ENCODE measurements at places on chromosomes 16 and 17.

DNA sequence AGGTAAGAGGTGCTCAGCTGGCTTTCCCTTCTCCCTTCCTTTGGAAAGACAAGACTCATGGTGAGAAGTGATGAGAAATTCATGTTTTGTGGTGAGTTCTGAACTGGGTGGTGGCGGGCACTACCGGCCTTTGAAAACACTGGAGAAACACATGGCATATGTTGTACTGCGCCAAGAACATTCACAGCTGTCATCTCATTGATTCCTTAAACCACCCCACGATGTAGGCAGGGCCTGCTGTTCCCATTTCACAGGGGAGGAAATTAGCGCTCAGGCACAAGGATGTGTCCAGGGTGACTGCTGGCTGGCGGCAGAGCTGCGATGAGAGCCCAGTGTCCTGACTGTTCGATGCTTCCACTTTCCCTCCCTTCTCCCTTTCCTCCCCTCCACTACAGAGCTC lies 1.6 kb upstream of the DOC2B start:
- no peak for DNase-seq

DNA sequence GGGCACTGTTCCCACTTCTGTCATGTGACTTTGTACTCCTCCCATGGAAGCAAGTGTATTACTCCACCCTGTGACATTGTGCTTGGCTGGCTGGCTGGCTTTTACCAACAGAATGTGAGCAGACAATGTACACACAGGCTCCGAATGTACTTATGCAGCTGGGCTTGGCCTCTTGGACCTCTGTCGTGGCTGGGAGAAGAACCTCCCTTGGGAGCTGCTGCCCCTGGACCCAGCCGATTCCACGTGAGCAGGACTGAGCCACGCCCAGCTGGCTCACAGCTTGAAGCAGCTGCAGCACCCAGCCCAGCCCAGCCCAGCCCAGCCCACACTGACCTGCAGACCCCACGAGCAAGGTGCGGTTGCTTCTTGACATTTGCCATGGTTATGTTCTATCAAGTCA lies 177.5 kb downstream of the RBFOX3 start:
- no peak for DNase-seq

DNA sequence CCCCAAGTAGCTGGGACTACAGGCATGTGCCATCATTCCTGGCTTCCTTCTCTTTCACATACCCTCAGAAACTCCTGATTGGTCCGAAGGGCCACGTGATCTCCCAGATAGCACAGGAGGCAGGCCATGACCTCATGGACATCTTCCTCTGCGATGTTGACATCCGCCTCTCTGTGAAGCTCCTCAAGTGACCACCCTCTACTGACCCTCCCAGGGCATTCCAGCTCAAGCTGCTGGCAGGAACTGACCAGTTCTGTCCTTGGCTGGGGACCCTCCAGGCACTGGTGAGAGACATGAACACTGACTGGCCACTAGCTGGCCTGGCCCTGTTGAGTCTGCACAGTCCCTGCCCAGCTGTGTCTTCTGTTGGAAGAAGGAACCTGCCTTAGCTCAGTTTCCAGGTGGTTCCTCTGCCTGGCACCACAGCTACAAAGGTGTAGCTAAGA lies 5.6 kb downstream of the ERAL1 start:
- DNase-seq, result no peak

DNA sequence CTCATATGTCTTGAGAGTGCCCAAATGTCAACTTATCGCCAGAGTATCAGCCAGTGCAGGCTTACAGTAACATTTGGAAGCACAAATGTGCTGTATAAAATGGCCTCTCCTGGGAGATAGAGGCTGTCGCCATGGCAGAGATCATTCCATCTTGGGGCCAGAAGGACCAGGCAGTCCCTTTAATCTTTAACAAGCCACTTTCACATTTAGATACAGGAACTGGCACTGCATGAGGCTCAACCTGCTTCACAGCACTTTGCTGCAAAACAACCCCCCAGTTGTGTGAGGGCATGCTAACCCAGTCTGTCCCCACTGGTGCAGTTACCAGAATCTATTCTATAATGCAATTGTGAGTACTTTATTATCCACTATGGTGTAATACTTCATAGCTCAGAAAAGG lies 4.7 kb upstream of the RFFL start:
- no peak for DNase-seq

DNA sequence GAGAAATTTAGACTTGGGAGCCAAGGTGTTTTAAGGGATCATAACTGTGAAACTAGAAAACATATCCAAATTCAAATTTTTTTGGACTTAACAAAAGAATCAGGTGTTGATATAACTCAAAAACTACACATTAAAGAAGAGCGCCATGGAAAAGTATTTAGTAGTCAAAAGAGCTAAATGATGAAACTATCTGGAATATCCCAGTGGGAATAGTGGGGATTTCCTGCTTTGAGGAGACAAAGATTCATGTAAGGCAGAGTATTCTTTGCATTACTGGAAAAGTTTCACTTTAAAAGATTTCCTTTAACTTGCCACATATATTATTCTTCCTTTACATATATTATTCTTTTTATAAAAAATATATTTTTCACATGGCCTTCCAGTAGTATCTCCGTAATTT lies 40.3 kb upstream of the VPS4A start:
- DNase-seq, result no peak

DNA sequence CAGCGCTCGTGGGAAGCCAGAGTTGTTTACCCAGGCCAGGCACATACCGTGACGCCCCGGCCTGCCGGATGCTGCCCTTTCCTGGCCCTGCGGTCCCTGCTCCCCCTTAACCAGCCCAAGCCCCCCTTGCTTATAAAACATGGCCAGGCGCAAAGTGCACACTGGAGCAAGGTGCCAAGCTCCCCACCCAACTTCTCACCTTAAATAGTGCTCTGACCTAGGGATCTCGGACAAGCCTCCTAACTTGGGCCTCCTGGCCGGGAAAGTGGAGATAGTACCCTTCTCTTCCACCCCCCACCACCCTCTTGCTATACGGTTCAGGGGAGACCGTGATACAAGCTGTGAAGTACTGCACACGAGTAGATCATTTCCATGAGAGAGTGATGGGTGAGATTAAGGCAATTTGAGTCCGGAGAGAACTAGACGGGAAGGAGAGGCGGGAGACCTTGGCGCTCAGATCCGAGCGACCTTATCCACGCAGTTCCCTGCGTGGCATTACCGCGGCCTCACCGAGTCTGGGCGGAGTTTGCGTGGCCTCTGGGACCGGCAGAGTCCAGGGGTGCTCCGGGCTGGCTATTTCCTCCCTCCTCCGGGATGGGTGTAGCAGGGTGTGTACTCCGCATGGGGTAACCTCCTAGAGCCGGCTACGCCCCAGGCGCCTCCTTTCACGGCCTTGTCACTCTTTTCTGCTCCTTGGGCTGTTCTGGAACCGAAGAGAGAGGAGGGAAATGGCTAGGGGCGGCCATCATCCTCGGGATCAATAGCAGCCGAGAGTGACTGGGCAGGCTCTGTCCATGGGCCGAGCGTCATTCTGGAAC lies 4.4 kb upstream of the LHX1 start:
- DNase-seq, result no peak

GRCh38 chr16:23282568-23282967 lies 19.5 kb upstream of the SCNN1B start:
- DNase-seq, result no peak

GRCh38 chr17:50573866-50574611 lies 13.5 kb downstream of the CACNA1G start:
- no peak for DNase-seq

GRCh38 chr16:68499006-68499405 lies 40.1 kb upstream of the ZFP90 start:
- DNase-seq, result no peak

DNA sequence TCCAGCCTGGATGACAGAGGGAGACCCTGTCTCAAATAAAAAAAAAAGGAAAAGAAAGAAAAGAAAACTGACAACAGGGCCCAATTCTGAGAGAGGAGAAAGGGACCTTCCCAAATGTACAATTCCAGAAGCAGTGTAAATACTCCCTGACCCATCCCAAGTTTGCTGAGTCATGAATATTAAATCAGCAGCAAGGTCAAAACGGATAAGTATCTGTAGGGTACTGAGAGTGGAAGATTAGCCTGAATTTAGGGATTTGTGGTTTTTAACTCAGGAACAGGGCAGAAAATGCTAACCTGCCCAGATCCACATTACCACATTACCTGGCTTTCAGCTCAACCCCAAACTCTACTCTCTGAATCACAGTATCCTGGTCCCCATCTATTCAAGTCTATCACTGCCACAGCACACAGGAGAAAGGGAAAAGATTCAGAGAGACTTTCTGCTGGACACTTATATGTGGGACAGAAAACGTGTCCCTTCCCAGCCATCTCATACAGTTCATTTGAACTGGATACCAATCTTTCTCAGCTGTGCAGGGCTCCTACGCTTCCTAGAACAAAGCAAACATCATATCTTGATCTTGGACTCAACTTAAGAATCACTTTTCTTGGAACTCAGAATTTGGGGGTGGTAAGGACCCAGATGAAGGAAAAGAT lies 2.9 kb downstream of the FXR2 start:
- no peak for DNase-seq

- DNase-seq, result peak; percentile 47
These were observed at the start of gene C17orf113 for GRCh38 chr17:42050393-42051012. Gene C17orf113, minus strand, starts transcription at chr17:42050601. Its CDS starts 7,225 bp downstream, at chr17:42043376.

- no peak for DNase-seq
These were observed 191.0 kb upstream of the RPL38 start for GRCh38 chr17:74012465-74012864.

DNA sequence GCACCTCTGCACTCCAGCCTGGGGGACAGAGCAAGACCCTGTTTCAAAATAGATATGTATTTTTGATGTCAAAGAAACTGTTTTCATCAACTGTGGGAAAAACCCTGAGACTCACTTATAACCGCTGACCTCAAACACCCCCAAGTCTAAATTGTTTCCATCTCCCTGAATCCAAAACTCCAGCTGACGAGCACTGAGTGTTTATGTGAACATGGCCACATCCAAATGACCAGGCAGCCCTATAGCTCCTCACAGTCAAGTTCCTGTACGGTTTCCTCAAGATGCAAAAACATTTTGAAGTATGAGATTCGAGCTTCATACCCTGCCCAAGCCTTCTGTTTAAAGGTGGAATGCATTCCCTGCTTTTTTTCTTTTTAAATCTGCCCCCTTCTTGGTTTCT lies 45.3 kb upstream of the ZCCHC14 start:
- DNase-seq, result no peak

DNA sequence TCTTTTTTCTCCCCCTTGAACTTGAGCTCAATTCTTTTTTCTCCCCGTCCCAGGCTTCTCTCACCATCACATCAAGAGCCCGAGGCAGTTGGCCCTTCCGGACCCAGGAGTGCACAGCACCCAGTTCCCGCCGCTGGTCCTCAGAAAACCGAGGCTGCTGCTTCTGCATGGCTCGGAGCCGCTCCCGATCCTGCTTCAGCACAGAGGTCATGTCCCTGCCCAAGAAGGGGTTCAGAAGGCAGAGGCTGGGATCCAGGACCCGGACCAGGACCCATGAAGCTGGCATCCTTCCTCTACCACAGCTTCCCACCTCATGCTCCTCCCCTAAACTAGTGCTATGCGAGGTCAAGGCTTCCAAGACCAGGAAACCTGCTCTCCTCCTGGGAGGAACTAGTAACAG lies 10.5 kb downstream of the PER1 start:
- no peak for DNase-seq

GRCh38 chr16:54060599-54061421 lies 225.8 kb downstream of the IRX3 start:
- DNase-seq, result no peak

- DNase-seq, result no peak
These were observed 34.4 kb downstream of the WWP2 start for GRCh38 chr16:69796285-69797118.

GRCh38 chr16:35797811-35798210 lies 2338.4 kb downstream of the TP53TG3F start:
- no peak for DNase-seq

DNA sequence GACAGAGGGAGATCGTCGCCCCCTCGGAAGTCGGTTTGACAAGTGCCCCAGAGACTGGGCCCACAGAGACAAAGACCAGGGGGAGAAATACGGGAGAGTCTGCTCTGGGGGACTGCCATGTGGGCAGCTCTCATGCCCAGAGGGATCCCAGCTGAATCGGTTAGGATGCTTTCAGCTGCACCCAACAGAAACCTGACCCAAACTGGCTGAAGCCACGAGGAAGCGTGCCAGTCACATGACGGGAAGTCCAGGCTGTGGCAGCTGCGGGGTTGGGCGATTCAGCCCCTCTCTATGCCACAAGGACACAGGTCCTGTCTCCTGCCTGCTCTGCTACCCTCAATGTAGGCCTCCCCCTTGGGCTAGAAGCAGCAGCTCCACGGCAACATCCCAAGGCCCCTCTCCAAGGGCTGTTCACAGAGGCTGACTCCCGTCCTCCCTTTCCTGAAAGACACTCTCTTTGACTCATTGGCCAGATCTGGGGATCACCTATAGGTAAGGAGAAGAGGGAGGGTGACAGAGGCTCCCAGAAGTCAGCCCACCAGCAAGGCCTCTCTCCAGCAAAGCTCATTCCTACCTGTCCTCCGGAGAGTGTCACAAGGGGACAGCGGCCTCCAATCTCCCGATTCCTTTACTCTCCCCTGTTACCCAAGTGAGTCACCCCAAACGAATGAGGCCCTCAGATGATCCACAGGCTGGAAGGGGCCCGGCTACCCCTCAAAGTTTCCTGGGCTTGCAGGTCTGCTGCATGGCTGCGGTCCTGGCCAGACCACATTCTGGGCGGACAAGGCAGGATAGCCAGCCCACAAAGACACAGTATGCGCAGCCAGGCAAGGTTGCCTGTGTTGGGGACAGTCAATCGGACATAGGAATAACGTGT lies 75.8 kb downstream of the RBFOX3 start:
- DNase-seq, result no peak

DNA sequence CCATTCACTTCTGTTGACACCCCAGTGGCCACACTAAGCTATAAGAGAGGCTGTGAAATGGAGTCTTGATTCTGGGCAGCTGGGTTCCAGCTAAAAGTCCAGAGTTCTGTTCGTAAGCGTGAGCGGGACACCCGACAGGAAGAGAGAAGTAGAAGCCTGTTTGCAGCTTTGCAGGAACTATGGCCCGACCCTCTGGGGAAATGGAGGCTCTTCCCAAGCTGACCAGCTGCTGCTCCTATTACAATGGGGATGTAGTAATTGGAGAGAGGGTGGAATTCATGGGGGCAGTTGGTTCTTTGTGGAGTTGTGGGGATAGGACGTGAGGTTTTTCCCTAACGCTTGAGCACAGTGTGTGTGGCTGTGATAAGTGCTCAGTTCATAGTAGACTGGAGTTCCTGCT lies 28.4 kb downstream of the UBALD1 start:
- no peak for DNase-seq

- no peak for DNase-seq
These were observed 138.1 kb downstream of the PARN start for GRCh38 chr16:14491861-14492529.

DNA sequence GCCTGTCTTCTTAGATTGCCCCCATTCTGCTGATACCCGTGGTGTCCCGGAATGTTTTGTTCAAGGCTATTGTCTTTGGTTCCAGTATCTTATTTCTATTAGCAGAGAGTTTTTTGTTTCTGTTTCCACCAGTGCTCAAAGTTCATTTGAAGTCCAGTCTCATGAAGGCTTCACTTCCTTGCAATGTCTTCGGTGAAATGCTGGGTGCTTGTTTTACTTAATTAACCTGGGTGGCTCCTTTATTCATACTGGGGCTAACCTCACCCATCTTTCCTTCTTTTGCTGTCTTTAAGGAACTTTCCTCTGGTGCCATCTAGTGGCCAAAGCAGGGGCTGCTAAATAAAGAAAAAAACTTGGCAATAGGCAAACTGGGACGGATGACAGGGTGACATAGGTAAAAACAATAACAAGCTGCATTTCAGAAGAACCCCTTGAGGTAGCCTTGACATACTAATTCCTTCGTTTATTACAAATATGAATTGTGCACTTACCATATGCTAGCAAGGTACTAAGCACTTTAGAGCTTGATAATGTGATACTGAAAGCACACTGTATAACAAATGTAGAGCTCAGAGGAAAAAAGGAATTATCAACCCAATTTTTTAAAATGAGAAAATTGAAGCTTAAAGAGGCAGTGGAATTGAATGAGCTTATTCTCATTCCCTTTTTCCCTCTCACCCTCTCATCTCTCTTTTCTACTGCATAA lies 2.8 kb upstream of the SMIM36 start:
- DNase-seq, result peak; percentile 58

Measured in stimulated activated CD4-positive, alpha-beta T cell treated with anti-CD3 and anti-CD28 coated beads, Interleukin-4, amount 100 ng/mL, for 1 hour (primary cell).